ENCODE measurements at places on chromosomes 6 and 20.

GRCh38 chr20:62828511-62829230, 11.8 kb downstream of the COL9A3 start:
- DNase-seq = no peak

- DNase-seq = no peak
Observed at GRCh38 chr20:47428164-47428563, 71.7 kb upstream of the ZMYND8 start.

DNA sequence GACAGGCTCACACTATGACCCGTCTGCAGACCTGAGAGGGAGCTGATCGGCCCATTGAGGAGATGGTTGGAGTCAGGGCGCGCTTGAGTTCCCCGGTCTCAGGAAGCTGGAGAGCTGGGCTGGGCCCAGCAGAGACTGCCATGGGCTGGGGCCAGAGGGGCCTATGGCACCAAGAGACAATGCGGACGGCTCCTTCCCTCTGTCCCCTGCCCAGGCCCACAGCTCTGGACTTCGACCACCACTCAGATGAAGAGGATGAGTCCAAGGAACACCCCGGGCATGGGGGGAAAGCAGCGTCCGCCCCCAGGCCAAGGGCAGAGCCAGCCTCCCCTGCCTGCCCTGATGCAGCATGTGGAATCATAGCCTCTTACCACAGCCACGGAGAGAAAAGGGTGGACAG, 40.2 kb upstream of the PHACTR3 start:
- no peak for DNase-seq

DNA sequence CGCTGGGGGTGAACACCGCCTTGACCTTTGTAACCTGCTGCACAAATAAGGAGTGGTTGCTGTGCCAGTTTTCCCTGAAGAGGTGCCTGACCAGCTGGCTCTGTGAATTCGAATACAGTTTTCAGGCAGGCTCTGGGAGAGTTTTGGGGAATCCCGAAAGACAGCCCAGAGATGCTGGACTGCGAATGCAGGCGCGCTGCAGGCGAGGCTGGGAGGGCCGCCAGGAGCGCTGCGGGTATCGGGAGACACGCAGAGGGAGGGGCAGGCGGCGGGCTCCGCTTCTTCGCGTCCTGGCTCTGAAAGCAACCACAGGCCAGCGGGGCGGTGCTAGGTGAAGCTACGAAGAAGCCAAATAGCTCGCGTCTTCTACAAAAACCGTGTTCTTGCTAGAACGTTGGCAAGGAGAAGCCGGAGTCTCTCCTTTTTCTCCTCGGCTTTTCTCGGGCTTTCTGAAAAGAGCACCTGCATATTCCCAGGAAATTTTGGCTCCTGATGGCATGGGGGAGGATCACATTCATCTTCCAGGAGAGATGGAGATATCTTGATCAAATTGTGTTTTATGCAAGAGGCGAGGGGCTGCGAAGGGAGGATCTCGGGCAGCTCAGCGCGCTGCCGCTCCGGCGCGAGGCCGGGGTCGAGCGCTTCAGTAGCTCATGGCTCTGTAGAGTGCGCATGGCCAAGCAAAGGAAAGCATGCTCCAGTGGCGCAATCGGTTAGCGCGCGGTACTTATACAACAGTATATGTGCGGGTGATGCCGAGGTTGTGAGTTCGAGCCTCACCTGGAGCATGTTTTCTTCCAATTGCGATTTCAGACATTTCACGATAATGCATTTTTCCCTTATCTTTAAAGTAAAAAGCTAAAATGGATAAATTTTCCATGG, 158.1 kb upstream of the ZNF184 start:
- peak; percentile 72 for DNase-seq

DNA sequence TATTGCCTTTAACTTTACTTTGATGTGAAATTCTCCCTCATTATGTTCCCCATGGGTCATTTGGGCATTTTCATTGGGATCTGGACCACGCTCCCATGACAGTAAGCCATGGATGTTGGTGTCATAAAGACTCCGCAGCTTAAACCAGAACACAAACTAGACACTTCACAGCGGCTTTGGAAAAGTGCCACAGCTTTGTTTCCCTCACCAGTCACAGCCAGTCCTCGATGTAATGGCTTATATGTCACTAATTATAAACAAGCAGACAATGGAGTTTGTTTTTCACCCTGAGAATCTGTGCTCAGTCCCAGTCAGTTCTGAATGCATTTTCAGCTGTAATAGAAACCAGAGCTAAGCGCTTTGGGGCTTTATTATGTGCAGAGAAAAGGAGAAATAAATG, 23.2 kb upstream of the DAAM2 start:
- DNase-seq = no peak

- no peak for DNase-seq
Observed at GRCh38 chr6:161228921-161229591, 44.8 kb downstream of the AGPAT4 start.

DNA sequence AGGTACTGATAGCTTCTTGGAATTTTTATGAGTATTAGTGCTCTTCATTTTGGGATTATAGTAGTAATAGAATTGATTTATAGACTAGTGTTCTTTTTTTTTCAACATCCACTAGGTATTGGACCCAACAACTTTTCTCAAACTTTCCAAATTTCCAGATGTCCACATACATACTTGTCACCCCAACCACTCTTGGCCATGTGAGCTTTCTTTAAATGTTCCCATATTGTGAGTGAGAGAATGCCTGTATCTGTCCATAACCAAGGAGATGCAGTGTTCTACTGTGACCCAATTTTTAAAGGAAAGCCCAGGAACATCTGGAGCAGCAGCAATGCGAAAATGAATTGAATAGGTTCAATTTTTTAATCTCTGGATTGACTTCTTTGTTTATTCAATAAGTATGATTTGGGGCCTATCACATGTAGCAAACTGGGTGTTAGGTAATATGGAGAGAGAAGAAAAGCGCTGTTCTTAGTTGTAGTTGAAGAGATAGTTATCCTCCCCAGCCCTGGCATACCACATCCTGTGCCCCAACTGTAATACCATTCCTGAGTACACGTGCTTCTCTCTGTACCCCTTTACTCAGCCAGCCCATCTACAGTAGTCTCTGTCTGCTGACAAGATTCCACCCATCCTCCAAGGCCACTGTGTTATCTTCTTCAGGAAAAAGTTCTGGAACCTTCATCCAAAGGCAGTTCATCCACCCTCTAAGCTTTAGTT, 116.8 kb upstream of the SUPT3H start:
- DNase-seq = no peak

DNA sequence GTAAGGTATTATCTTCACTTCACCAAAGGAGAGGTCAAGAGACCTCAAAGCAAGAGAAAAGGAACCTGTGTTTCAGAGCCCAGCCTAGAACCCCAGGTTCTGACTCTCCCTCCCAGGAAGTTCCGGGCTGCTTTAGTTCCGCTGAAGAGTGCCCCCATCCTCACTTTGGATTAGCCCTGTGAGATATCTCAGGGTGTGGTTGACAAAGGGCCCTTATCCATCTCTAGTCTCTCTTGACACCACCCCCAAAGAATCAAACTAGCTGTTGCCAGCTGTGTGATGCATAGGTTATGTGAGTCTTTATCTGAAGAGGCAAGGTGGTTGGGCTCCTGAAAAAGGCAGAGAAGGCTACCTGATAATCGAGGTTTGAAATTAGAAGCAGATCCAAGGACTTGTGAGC, 20.6 kb downstream of the BRPF3 start:
- DNase-seq = no peak

DNA sequence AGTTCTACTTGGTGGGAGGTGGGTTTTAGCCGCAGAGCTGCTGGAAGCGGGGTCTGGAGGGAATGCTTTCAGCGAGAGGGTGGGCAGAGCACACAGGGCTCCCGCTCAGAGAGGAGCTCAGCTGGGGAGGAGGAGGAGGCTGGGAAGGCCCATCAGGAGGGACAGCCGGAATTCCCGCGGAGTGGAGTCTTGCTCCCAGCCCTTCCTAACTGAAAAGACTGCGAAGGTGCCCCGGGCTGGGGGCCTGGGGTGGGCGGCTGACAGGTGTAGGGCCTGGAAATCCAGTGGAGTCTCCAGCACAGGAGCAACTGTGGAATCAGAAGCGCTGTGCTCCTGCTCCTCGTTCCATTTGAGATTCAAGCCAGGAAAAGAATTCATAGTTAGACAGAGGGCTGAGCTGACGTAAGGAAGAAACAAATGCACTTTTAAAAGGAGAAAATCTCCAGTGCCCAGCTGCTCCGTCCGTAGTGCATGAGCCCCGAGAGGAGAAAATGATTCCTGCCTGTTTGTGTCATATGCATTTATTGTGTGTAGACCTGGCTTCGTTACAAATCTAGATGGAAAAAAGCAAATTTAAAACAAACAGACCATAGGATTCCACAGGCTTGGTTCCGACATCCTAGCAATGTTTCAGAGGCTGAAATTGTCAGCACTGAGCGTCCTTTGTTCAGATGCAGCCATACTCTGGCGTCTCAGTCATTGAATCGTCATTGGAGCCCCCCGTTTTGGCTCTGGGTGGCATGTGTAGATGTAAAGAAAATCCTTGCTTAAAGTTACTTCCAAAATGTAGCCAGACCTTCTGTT, 197.7 kb downstream of the SMOC2 start:
- DNase-seq = no peak

DNA sequence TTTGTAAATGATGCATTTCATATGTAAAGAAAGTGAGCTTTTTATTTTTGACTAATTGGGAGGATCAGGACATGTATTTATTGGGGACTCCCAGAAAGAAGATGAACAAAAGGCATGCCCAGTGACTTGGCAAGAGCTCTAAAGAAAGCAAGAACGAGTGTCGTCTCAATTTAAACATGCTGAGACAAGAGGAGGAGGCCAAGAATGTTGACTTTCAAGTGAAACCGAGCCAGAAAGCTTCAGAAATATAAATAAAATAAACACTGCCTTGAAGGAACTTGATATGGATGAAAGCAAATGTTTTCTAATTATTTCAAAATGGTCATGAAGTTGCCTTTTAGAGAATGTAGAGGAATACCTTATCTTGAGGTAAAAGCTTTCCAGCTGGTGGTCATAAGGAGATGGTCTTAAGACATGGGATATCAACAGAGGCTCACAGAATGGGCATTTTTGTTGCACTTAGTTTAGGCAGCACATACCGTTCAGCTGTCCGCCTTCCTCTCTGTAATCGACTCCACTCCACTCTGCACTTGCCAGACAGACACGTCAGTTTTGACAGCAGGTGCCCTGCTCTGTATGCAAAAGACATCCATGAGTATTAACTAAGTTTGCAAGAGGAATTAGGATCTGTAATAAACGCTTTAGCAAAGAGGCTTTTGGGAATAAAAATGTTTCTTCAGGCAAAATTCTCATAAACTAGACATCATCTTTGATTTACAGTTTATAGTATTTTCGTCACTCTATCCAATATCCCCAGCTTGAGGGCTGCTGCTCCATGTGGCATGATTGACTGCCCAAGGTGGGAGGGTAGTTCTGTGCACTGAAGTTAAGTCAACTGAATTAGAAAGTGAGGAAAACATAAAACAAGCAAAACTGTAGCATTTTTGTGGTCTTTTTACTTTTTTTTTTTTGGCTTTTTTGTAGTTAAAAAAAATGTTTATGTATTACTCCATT, 613.1 kb downstream of the PKHD1 start:
- no peak for DNase-seq

- DNase-seq = no peak
Observed at GRCh38 chr6:32689531-32690501, 23.4 kb upstream of the HLA-DQB1 start.

DNA sequence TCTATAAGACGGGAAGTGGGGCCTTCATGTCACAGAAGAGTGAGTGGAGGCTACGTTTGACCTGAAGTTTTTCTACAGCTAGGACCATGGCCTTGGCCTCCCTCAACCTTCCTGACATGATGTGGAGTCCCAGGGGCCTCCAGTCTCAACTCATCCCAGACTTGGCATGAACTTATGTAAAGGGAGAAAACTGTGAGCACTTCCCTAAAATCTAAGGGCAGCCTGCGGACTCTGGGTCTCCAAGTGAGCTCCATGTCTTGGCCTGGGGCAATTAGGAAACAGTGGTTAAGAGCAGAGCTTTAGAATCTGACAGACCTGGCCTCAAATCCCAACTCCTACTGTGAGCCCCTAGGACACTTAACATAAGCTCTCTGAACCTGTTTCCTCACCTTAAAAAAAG, 182.5 kb downstream of the ZNF217 start:
- no peak for DNase-seq

DNA sequence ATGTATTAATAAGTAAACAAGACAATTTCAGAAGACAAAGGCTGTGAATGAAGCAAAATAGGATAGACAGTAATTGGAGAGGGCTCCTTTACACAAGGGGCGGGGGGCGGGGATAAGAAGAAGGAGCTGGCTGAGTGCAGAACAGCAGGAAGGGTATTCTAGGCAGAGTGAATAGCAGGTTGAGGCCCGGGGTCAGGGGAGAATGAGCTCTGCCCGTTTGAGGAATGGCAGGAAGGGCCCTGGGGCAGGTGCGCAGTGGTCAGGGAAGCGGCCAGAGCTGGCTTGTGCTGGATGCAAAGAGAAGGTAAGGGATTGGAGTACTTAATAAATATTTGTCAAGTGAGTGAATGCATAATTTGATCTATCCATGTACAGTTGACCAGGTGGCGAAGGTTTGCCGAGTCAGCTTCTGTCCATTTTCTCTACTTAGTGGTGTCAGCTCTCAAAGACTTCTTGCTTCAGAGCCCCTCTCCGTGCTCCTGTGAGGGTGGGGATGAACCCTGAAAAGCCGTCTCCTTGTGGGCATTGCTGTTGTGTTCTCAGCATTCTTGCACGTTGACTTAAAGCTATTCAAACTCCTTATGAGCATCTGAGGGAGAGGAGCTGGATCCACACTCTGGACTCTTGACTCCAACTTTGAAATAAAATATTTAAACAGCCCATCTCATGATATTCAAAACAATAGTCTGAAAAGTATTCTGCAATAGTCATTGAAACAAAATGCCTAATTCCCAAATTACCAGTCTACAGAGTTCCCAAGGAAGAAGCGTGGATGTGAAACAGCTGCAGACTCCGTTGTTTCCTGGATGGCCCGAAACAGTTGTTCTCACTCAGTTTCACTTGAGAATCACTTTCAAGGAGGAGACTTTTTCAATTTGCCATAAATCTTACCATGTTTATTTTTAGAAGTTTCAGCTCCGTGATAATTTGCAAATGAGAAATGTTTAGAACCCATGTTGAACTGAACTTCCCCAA, 105.1 kb downstream of the EDN3 start:
- DNase-seq = no peak

- DNase-seq = no peak
Observed at GRCh38 chr6:84718038-84718955, 46.1 kb downstream of the TBX18 start.

DNA sequence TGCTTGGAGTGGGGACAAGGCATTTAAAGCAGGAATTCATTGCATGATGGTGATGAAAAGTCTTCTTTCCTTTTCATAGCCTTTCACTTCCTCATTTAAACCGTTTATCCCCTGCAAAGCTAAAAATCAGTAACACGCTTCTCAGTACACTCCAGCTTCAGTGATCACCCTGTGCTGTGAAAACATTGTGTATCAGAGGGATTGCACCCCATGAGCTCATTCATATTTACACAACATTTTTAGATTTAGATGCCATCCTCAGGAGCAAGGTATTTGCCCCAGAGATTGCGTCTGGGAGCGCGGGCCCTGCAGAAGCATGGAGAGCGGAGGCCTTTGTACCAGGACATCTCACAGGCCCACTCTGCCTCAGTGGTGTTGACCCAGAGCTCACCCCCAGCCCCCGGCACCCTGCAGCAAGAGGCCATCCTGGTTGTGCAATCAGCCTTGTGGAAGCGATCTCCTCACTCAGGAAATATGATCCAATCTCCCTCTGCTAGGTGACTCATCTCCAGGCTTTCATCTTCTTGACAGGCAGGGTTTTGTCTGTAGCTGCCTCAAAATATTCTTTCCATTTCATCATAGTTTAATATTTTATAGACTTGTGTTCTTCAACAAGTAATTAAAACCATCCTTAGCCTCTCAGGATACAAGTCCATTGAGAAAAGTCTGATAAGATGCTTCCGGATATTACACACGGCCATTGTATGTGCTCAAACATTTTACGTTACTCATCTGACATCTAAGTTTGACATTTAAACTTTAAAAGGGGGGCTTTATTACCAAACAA, 38.9 kb upstream of the THBS2 start:
- no peak for DNase-seq

GRCh38 chr6:109879521-109879920, 98.6 kb upstream of the GPR6 start:
- no peak for DNase-seq
